ENCODE measurements at places on chromosomes 7 and 10.

GRCh38 chr10:4786043-4786839 is 39.8 kb upstream of the AKR1E2 start:
- no peak for DNase-seq

- peak; percentile 82 for DNase-seq
These were observed 14.4 kb downstream of the MXI1 start for GRCh38 chr10:110221721-110222261.

DNA sequence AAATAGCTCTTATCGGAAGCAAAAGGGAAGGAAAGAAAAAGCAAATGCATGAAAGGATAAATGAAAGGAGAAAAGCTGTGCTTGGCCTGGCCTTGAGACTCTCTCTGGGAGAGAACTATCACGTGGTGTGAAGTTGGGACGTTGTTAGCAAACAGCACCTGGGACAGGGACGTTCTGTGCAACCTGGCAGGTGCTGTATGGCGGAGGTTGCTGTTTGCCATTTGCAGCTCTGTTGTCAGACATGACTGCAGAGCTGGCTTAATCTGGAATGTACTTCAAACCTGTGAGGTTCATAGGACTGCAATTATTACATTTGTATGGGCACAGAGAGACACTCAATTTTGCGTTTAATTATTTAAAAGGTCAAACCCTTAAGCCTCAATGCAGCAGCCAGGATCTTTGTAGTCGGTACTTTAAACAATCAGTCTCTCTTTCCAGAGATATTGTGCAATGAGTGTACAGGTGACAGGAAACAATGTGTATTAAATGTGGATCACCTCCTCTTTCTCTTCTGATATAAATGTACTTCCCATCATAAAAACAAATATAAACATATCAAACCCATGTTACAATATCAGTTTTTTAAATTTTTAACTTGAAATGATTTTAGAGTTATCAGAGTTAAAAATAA is 800.5 kb upstream of the KCND2 start:
- DNase-seq = no peak

DNA sequence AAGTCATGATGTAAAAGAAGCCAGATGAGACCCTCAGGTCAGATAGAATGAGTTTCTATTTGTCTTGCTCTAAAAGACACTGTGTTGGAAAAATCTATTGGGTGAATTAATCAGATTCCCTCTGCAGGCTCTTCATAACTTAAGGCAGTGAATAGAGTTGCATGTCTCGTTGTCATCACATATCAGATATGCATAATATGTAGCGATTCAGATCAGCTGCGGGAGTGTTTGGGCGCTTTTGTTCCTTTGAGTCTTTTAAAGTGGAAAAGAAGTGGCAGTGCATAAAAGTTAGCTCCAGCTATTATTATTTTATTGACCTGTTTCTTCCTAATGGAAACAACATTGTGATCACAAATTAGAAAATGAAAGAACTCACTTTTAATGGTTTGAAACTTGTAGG is 84.4 kb downstream of the CDK14 start:
- no peak for DNase-seq

- no peak for DNase-seq
These were observed 554.9 kb downstream of the NXPH1 start for GRCh38 chr7:8988267-8988666.

GRCh38 chr10:133529576-133529946 is 2.4 kb downstream of the CYP2E1 start:
- no peak for DNase-seq

GRCh38 chr7:83936056-83936708 is 258.4 kb downstream of the SEMA3A start:
- DNase-seq = peak; percentile 57

DNA sequence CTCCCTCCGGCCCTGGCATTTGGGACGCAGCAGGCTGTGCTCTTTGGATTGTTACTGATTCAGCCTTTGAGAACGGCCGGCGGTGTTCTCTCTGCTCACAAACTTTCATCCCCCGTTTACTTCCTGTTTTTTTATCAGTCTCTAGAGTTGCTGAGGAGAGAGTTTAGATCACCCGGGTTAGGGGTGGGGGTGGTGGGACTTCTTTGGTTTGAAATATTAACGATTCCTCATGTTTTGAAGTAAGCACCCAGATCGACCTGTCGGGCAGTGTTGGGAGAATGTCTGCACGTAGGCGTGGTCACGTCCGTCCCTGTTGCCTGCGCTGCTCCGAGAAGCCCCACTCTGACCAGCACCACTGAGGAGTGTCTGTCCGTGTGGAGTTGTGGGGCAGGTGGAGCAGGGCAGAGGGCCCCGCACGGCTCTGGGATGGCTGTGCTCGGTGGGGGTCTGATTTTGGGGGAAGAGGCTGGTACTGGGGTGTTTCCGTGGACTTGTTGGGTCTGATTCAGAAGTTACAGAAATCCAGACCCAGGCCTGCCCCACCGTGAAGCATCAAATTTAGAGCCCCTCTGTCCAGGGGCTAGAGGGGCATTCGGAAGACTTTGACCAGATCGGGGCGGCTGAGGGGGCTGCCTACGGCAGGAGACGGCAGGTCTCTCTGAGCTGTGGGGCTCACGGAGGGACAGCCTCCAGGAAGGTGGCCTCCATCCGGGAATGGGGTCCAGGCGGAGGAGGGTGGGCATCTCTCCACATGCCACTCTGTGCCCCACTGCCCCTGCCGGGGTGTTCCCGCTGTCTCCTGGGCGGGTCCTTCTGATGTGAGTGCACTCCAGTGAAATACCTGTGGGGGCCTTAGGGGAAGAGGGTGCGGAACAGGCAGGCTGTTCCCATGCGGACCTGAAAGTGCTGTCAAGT is 7.4 kb downstream of the INPP5A start:
- no peak for DNase-seq

GRCh38 chr7:84393786-84394185 is 199.2 kb upstream of the SEMA3A start:
- no peak for DNase-seq

DNA sequence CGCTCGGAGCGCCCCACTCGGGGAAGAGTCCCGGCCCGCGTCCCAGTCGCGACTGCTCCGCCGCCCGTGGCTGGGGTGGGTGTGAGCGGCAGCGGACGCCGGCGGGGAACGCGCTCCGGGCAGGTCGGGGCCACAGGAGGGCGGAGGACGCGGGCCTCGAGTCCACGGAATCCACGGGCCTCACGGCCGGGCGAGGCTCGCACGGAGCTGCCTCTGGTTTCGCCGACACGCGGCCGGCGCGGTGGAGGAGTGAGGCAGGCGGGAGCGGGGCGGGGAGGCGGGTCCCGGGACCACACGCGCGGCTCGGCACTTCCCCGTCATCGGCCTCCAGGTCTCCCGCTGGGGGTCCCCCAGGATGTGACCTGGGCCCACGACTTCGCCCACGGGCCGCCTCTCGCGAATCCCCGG is 533 bp upstream of the NKX6-2 start:
- no peak for DNase-seq

GRCh38 chr7:130560972-130561371 is 69.1 kb downstream of the MEST start:
- peak; percentile 6 for DNase-seq

DNA sequence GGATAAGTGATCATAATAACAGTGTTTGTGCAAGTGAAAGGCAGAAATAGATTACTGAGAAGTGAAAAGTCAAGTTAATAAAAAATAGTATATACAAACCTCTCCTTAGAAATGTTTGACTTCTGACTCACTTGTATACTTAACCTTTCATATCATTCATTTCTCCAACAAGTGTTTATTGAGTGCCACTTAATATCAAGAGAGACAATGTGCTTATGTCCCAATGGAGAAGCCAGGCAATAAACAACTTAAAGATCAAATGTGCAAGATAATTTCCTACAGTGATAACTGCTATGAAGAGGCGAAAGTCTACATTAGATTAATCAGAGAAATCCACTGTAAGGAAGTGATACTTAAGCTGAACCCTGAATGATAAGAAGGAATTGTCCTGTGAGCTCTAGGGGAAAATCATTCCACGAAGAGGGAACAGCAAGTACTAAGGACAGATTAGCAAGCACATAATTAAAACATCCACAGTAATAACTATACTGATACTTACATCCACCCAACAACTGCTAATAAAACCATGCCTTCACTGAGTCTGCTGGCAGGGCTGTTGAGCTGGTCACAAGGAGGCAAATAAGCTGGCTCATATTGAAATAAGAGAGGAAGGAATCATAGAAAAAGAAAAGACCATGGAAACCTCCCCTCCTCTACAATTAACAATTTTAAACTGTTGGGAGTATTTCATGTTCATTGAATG is 203.5 kb downstream of the CTNNA3 start:
- DNase-seq = no peak

GRCh38 chr7:25989140-25989705 is 162.8 kb upstream of the NFE2L3 start:
- DNase-seq = no peak

DNA sequence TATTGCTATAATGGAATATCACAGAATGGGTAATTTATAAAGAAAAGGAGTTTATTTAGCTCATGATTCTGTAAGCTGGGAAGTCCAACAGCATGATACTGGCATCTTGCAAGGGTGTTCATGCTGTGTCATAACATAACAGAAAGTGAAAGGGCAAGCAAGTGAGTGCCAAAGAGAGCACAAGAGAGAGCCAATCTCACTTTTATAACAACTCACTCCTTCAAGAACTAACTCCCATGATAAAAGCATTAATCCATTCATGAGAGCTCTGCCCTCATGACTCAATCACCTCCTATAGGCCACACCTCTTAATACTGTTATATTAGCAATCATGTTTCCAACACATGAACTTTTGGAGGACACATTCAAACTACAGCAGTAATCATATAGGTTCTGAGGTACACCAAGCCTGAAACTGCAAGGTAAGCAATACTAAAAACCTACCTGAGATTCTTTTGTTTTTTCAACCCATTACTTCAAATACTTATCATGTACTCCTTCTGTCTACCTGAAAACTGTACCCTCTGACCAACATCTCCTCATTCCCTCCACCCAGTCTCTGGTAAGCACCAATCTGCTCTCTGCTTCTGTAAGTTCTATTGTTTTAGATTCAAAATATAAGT is 219.7 kb downstream of the MTERF1 start:
- DNase-seq = no peak

GRCh38 chr10:53223851-53224250 is 451.3 kb upstream of the MBL2 start:
- no peak for DNase-seq

DNA sequence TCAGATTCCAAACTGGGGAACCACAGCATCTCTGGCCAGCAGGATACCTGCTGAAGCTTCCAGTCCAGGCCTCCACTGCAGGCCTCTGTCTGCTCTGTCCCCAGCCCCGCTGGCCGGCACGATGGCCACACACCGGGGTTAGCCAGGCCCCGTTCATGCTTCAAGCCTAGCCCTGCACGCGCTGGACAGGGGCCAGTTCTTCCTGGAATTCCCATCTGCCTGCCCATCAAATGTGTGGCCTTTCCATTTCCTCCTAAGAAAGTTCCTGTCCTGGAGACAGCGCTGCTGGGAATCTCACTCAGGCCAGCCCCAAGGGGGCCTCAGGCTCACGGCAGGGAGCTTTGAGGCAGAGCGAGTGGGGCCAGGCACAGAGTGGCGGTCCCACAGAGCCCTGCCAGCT is 18.0 kb downstream of the SH2B2 start:
- DNase-seq = no peak

DNA sequence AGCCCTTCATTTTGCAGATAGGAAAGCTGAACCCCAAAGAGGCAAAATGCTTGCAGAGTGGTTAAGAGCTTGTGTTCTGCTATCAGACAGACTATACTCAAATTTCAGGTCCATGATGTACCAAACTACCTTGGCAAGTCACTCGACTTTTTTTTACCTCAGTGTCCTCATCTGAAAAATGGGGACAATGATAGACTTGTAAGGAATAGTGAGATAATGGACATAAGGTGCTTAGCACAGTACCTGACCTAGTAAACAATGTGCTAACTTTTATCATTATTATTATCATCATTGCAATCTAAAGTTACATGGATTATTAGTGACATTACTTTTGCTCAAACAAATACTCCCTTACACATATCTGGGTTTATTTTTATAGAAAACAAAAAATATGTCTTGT is 79.4 kb upstream of the ARID5B start:
- DNase-seq = no peak

DNA sequence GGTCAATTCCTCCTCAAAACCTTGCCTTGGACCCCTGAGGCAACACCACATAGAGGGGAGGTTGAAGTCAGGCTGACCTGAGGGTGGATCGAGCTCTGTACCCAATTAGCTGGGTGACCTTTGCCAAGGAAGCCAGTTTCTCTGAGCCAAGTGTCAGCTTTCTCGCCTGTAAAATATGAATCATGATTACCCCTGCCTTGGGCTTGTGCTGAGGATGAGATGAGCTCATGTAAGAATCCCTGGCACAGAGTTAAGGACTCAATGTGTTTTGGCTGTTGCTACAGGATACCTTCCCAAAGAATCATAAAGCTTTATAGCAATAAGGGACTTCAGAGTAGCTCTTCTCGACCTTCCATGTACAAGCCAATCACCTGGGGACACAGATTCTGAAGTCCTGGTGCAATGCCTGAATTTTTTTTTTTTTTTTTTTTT is 43.5 kb upstream of the CACUL1 start:
- no peak for DNase-seq

DNA sequence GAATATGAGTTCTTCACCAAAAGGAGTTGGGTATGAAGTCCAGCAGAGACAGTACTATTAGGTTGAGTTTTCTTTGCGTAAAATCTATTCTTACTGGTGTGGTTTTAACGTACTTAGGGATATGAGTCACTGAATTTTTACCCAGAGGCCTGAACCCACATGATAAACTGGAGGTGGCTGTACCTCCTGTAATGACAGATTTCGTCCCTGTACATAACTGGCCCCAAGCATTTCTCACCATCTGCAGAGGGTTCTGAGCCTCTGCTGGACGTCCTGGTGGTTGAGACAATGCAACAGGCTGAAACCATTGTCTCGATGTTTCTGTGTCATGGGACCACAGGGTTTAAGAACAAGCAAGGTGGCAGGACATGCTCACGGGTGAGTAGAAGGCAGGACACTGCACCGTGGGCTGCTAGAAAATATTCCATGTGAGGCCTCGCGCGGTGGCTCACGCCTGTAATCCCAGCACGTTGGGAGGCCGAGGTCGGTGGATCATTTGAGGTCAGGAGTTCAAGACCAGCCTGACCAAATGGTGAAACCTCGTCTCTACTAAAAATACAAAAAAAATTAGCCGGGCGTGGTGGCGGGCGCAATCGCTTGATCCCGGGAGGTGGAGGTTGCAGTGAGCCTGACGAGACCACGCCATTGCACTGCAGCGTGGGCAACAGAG is 233.9 kb downstream of the DNAJB6 start:
- DNase-seq = no peak

DNA sequence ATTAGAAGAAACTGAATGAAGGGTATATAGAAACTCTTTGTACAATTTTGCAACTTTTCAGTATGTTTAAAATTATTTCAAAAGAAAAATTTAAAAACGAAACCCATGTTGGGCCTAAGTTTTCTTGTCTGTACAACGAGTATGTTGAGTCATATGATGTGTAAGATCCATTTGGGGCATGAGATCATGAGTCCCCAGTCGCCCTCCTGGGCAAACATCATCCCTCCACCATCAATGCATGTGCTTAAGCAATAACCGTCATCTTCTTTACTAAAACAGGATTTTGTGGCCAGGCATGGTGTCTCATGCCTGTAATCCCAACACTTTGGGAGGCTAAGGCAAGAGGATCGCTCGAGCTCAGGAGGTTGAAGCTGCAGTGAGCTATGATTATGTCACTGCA is 54.2 kb upstream of the CDCA7L start:
- no peak for DNase-seq
